ENCODE measurements at places on chromosomes 11 and 22. TPM values are rescaled to one million over a fixed set of nuclear protein-coding genes. Genes with fewer than 3 reads are reported as not detected.
A peak's percentile ranks its signal among the peaks of the same experiment; 100 is the strongest.

GRCh38 chr11:111378185-111378860 is 752 bp downstream of the POU2AF1 start:
- peak overlapping the region; percentile 74 for H3K27ac ChIP-seq
- no peaks in the 10 kb centered on the region for H3K27me3 ChIP-seq
- H3K4me1 ChIP-seq, result peaks cover 61% of the 10 kb centered on the region
- peak overlapping the region; percentile 69 for H3K4me3 ChIP-seq

- no peaks in the 10 kb centered on the region for H3K36me3 ChIP-seq
- no peaks in the 10 kb centered on the region for H3K27me3 ChIP-seq
- no peaks in the 10 kb centered on the region for H3K4me1 ChIP-seq
- no peak overlapping the region for H3K27ac ChIP-seq
- no peak overlapping the region for H3K4me3 ChIP-seq
- no peak for DNase-seq
These were observed 36.0 kb downstream of the TTLL1 start for GRCh38 chr22:43053176-43053575.

DNA sequence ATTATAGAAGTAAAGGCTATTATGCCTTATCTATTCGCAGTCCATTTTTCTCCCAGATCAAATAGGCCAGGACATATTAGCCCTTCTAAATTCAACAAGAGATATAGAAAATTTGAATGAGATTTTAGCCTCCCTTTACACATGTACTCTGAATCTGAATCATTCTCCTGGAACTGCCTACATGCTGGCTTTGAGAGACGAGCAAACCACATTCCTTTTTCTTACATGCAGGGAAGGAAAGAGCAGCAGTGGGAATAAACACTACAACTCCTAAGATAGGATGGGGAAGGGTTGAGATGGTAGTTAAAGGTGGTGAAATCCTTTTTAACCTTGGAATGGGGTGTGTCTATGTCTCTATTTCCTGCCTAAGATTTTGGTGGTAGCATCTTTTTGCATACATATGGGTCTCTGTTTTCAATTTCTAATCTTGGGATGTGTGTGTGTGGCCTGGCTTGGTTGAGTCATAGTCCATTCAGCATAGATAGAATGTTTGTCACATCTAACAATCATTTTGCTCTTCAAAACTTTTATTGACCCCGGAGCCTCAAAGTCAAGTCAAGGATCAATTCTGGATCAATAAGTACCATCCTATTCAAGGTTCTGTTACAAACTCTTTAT is 11.1 kb upstream of the OOSP2 start:
- H3K36me3 ChIP-seq, result no peaks in the 10 kb centered on the region
- H3K4me3 ChIP-seq, result no peak overlapping the region
- H3K27me3 ChIP-seq, result no peaks in the 10 kb centered on the region
- H3K4me1 ChIP-seq, result no peaks in the 10 kb centered on the region
- no peak overlapping the region for H3K27ac ChIP-seq

DNA sequence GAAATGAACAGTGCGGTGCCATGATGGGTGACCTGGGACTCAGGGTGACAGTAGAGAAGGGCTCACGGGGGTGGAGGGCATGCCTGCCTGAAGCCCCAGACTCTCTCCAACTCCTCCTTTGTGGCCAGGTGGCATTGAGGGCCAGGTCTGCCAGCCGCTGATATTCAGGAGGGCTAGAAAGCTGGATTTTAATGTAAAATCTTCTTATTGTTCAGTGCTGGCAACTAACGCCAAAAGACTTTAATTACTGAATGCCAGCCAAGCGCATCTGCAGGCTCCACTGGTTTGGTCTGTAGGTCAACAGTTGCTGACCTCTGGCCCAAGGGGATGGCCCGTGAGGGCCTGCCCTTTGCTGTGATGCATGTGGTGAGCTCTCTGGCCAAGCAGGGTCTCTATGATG is 10.3 kb downstream of the MRGPRG start:
- no peaks in the 10 kb centered on the region for H3K36me3 ChIP-seq
- H3K27me3 ChIP-seq, result peaks cover 12% of the 10 kb centered on the region
- no peak overlapping the region for H3K4me3 ChIP-seq

DNA sequence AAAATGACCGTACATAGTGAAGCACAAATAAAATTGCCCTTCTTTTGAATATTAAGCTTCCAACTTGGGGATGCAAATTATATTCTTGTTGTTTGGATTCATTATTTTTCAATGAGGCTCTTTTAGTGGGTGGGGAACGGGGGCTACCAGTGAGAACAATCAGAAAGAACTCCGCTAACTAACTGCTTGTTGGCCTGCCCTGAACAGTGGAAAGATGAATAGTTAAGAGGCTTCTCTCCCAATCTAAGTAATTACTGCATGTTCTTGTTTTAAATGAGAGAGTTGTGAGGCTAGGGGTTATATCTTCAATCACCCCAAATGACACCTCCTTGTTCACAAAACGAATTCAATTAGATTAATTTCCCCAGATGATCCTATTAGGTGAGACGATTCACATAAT is 322.0 kb downstream of the FAT3 start:
- H3K4me3 ChIP-seq, result no peak overlapping the region
- no peaks in the 10 kb centered on the region for H3K27me3 ChIP-seq
- no peak overlapping the region for H3K27ac ChIP-seq
- DNase-seq, result no peak
- no peaks in the 10 kb centered on the region for H3K36me3 ChIP-seq

GRCh38 chr11:86782742-86783141 is 17.6 kb upstream of the PRSS23 start:
- no peak for DNase-seq
- no peaks in the 10 kb centered on the region for H3K36me3 ChIP-seq
- no peak overlapping the region for H3K27ac ChIP-seq
- peaks cover 16% of the 10 kb centered on the region for H3K27me3 ChIP-seq
- H3K4me3 ChIP-seq, result no peak overlapping the region

- no peaks in the 10 kb centered on the region for H3K36me3 ChIP-seq
- H3K27me3 ChIP-seq, result no peaks in the 10 kb centered on the region
- no peak for DNase-seq
- no peak overlapping the region for H3K27ac ChIP-seq
These were observed 14.7 kb upstream of the CD81 start for GRCh38 chr11:2362414-2362813.

DNA sequence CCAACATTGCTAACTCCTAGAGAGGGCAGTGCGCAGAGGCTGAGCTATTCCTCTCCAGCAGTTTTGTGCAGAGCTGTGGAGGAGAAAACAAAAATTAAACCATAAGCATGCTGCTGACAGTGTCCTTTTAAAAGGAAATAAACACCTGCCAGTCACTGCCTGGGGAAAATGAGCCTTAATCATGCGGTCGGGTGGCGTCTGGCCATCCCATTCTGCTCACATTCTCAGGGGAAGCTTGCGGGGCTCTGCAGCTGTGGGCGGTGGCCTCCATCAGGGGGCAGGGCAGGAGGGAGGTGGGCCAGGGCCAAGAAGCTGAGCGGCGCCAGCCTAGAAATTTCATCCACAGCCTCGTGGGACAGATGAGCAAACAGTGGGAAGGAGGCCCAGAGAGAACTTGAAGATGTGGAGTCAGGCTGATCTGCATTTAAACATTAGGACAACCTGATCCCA is 71.0 kb upstream of the TP53I11 start:
- peaks cover 2% of the 10 kb centered on the region for H3K27me3 ChIP-seq
- H3K4me1 ChIP-seq, result peaks cover 11% of the 10 kb centered on the region
- no peak for DNase-seq
- no peak overlapping the region for H3K27ac ChIP-seq

GRCh38 chr22:22953791-22954190 is 66.2 kb downstream of the IGLL5 start:
- H3K4me1 ChIP-seq, result peaks cover 3% of the 10 kb centered on the region
- H3K36me3 ChIP-seq, result no peaks in the 10 kb centered on the region
- H3K27me3 ChIP-seq, result peaks cover 32% of the 10 kb centered on the region
- DNase-seq, result no peak

- peaks cover 4% of the 10 kb centered on the region for H3K27me3 ChIP-seq
- H3K27ac ChIP-seq, result no peak overlapping the region
- DNase-seq, result no peak
- H3K4me1 ChIP-seq, result peaks cover 41% of the 10 kb centered on the region
These were observed 92.1 kb downstream of the CACNA1I start for GRCh38 chr22:39662686-39663052.

DNA sequence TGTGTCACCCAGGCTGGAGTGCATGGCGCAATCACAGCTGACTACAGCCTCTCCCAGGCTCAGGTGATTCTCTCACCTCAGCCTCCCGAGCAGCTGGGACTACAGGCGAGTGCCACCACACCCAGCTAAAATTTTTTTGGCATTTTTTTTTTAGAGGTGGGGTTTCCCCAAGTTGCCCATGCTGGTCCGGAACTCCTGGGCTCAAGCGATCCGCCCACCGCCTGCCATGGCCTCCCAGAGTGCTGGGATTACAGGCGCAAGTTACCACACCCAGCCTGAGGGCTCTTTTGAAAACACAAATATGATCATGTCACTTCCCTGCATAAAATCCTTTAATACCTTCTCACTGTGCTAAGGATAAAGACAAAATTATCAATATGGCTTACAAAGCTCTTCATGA is 88.1 kb downstream of the MAML2 start:
- peaks cover 89% of the 10 kb centered on the region for H3K4me1 ChIP-seq
- no peak for DNase-seq
- peaks cover 51% of the 10 kb centered on the region for H3K36me3 ChIP-seq
- H3K27me3 ChIP-seq, result no peaks in the 10 kb centered on the region

- H3K27ac ChIP-seq, result no peak overlapping the region
- no peak for DNase-seq
- no peaks in the 10 kb centered on the region for H3K27me3 ChIP-seq
- no peak overlapping the region for H3K4me3 ChIP-seq
- no peaks in the 10 kb centered on the region for H3K36me3 ChIP-seq
These were observed 112.2 kb downstream of the SBF2 start for GRCh38 chr11:10181811-10182210.

The LRRC74B gene
- not detected for total RNA-seq

The DAGLA gene
- 0.14 TPM for total RNA-seq

The C1QTNF4 gene
- 0.14 TPM for total RNA-seq

The CCDC81 gene
- 0.82 TPM for total RNA-seq

The SCO2 gene
- 2.4 TPM for total RNA-seq

Measured in activated CD4-positive, alpha-beta T cell treated with anti-CD3 and anti-CD28 coated beads for 36 hours (primary cell).